ENCODE measurements at places on chromosomes 2 and 18.
A peak's percentile ranks its signal among the peaks of the same experiment; 100 is the strongest.

DNA sequence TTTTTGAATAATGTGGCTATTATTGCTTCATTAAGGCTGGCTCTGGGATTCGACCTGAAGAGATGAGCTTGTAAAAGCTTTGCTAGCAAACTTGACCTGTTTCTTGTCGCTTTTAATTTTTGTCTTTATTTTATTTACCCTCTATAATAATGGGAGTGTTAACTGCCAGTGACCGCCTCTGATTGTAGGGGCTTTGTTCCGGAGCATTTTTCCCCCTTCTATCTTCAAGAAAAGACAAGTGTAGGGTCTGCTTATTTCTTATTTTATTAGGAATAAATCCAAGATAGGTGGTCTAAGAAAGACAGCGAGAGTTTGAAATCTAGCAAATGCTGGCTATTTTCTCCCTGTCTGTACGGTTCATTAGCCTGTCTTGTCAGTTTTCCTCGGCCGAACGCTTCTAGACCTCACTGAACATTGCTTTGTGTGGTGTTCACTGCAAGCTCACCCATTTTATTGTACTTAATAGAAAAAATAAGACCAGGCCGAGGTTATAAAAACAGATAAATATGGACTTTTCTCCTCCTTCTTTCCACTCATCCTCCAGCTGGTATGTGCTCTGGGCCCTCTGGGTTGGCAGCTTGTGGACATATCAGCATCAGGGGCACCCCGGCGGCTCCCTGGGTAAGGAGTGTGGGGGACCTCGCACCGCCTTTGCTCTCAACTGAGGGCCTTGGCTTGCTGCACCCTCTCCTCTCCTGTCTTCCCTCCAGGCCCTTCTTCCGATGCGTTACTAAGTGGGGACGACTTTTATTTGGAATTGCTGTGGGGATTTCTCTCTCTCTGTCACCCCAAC, 8.5 kb downstream of the MEIS1 start:
- DNase-seq: no peak

GRCh38 chr18:35581898-35582641, 530 bp downstream of the GALNT1 start:
- no peak for DNase-seq

- no peak for DNase-seq
These were observed 19.3 kb downstream of the HNMT start for GRCh38 chr2:137983581-137983980.

GRCh38 chr18:48829443-48830149, 121.2 kb downstream of the SMAD7 start:
- DNase-seq: no peak

- no peak for DNase-seq
These were observed 96.6 kb downstream of the MAP4K4 start for GRCh38 chr2:101794141-101794540.

DNA sequence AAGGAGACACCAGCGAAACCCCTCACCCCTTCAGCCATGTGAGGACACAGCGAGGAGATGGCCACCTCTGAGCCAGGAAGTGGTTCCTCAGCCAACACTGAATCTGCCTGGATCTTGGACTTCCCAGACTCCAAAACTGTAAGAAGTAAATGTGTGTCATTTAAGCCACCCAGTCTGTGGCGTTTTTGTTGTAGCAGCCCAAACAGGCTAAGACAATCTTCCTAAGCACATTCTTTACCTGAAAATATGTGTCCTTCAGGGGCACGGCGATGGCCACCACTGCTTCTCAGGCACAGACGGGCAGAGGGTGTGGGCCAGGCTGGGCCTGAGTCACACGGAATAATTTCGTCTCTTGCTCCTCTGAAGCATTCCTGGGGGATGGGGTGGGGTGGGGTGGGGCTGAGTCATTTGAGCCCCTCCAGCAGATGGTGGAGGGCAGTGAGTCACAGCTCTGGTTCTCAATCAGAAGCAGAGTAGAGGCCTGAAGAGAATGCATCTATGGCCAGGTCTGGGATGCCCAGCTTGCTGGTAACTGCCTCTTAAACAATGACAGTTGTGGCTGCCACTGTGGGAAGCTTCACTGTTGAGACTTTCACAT, 142.4 kb downstream of the CAPN13 start:
- peak; percentile 62 for DNase-seq

DNA sequence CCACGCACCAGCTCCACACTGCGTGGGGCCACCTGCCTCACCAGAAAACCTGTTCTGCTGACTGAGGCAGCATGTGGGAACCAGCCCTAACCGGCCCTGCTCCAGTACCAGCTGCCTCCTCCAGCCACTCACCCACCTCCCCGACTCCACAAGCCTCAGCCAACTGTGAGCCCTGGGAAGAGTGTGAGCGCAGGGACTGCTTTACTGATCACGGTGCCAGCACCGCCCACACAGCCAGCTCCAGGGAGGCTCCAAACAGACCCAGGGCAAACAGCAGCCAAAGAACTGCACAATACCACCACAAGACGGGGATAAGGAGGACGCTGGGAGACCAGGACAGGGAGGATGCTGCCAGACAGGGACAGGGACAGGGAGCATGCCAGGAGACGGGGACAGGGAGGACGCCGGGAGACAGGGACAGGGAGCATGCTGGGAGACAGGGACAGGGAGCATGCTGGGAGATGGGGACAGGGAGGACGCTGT, 28.4 kb downstream of the EIPR1 start:
- DNase-seq: no peak

DNA sequence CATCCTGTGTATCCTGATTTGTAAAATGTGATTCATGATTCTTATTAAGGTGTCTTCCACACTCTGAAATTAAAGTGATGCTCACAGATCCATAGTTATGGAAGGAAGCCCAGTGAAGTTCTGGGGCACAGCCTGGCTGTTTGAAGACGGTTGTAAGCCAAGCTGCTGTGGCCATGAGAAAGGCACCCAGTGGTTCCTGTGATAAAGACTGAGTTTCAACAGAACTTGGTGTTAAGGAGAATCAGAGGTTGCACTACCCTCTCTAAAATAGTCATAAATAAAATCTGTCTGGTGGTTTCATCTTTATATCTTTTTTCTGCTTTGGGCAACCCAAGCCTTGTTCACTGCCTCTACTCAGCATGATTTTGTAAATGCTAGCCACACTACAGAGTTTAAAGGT, 32.2 kb upstream of the SPOPL start:
- no peak for DNase-seq

- no peak for DNase-seq
These were observed 329.9 kb downstream of the DLGAP1 start for GRCh38 chr18:4125224-4125623.

DNA sequence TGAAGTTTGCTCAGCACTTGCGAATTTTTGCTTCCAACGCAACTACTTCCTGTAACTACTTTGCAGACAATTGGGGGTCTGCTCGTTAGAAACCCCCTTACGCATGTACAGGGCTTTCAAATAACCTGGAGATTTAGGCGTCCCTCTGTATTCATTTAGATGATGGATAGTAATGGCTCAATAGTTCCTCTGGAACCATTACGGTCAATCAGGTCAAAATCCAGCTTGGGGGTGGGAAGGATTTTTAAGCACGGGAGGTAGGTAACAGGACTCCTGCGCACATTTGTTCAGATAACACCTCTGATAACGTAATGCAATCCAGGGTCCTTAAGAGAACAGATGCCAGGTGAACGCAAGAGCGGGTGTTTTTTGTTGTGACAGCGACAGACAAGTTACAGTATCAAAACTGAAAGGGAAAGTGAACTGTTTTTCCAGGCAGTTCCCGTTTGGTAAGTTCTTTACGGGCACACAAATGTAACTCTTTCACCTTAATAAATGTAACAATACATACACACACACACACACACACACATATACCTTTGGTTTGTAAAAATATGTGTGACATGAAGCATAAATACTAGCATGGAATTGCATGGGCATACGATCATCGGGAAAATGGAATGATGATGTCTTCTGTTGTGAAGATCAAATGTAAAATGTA, 3.8 kb upstream of the OSR1 start:
- no peak for DNase-seq

DNA sequence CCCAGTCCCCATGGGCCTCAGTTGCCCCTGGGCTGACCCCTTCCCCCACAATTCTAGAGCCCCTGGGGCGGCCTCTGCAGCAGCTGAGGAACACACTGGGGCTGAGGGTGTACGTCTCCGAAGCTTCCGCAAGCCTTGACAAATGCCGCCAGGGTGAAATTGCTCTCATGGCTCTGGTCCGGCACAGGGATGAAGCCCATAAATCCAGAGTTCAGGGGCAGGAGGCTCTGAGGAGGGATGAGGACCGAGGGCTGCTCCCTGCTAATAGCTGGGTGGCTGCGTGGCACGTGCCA, 27.1 kb upstream of the OTOS start:
- no peak for DNase-seq

GRCh38 chr18:35506024-35506712, 8.4 kb upstream of the INO80C start:
- no peak for DNase-seq

GRCh38 chr18:41719808-41720207, 235.2 kb upstream of the PIK3C3 start:
- no peak for DNase-seq
